ENCODE measurements at places on chromosomes 16 and 17. TPM values are rescaled to one million over a fixed set of nuclear protein-coding genes. Genes with fewer than 3 reads are reported as not detected.

DNA sequence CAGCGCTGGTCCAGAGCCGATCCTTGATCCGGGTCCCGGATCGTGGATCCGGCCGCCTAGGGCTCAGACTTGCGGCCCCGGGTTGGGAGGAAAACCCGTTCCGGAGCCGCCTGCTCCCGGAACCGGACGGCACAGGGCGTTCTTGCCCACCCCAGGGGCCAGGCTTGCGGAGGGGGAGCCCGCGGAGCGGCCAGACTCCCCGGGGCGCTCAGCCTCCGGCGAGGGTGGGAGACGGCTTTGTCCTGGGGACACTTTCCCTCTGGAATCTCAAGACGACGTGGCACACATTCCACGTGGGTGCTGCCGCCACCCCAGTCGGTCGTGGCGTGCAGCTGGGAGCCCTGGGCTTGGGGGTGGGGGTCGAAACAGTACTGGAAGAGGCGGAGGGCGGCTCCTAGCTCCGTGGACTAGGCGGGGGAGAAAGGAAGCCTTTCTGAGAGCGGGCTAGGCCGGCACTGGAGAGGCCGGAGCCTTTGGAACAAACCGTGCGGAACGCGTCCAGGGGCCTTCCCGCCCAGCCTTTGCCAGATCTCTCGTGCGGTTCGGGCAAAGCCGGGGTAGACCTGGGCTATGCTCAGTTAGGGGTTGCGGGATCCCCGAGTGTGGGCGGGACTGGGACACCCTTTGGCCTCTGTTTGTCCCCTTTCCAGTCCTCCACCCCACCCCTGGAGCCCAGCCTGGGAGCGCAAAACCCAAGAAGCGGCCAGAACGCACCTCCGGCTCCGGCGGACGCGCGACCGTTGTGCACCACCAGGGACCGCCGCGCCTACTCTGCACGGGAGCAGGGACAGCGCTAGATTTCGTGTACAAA is 26.5 kb downstream of the SREBF1 start:
- no peak for DNase-seq

DNA sequence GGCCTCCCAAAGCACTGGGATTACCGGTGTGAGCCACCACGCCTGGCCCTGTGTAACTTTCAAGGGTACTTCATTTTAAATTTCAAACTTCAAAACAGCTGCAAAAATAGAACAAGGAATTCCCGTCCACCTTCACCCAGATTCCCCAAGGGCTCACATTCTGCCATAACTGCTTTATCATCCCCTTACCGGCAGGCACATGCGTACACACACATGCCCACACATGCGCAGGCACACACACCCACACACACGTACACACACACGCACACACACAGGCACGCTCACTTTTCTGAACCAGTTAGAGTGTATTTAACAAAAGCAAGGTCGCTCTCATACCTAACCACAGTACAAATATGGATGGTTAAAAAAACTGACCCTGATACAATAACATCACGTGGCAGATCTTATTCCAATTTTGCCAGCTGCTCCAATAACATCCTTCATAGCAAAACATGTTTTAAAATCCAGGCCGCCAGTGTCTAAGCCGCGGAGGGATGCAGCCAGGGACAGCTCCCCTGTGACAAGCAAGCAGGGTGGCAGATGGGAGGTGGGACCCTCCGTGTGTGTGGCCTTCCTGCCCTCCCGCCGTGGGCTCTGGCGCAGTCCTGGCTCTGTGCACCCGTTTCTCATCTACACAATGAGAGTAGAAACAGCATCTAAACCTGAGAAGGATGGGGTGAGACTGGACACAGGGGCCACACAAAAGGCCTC is 23.1 kb downstream of the PDIA2 start:
- DNase-seq = no peak

DNA sequence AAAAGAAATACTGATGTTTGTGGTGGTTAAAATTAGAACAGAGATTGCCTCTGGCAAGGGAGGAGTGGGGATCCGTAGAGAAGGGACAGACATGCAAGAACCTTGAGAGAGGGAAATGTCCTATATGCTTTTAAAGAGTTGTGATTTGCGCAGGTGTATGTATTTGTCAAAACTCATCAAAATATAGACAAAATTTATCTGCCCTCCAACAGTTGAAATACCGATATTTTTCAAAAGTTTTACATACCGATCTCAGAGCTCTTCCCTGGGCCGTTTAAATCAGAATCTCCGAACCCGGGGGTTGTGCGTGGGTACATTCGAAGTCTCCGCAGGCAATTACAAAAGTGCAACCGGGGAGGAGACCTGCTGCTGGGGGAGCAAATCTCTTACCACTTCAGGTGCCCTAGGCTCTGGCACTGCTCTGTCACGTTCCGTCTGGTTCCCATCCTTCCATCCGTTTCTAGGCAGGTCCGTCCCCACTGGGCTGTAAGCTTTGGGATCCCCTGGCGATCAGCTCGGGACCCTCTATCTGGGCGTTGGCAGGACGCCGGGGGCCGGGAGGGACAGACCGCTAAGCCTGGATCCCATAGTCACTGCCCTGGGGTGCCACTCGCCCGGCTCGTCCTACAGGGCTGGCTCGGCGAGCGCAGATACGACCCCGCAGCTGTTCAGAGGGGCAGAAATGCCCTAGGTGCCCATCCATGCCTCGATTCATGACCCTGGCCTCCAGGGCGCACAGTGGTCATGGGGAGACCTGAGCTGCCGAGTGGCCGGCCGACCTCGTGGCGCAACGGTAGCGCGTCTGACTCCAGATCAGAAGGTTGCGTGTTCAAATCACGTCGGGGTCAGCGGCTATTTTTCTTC is 4.2 kb downstream of the BORCS6 start:
- DNase-seq = no peak

DNA sequence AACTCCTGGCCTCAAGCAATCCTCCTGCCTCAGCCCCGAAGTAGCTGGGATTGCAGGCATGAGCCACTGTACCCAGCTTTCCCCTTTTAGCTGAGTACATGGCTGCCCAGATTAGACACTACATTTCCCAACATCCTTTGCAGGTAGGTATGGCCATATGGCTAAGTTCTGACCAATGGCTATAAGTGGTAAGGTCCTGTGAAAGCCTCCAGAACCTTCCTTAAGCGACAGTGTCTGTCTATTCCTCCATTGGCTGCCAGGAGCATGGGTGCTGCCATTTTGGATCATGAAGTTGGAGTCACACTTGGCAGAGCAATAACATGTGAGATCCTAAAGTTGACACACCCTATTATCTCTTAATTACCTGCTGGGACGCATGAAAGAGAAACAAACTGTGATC is 24.4 kb upstream of the CRHR1 start:
- DNase-seq = no peak

DNA sequence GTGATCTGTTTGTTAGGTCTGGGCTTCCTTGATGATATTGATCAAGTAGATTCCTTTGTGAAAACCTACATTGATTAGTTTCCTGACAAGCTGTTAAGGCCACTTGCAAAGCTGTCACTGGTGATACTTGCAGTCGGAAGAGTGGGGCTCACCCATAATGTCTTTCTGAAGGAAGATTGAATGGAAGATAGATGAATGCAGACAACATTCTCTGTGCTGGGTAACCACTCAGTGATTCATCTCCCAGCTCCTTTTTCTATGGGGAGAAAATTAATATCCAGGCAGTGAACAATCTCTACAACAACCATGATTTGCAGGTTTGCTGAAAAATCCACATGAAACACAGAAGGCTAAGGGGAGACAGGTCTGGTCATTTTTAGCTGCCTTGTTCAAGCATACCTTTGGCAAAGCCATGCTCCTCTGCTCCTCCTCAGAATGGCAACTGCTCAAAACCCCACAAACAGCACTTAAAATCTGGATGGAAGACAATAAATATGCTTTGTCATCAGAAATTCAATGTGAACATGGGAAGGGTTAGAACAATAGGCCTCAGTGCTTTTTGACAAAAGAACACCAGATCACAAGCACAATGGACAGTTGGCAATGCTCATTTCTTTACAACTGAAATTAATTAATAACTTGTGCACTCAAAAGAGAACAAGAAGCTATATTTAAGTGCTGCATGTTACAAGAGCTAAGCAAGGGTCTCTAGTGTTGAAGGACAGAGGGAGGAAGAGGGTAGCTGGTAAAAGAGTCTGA is 495.4 kb downstream of the TOX3 start:
- DNase-seq = no peak

- DNase-seq = no peak
These were observed 1.4 kb downstream of the MPRIP start for GRCh38 chr17:17043461-17044271.

DNA sequence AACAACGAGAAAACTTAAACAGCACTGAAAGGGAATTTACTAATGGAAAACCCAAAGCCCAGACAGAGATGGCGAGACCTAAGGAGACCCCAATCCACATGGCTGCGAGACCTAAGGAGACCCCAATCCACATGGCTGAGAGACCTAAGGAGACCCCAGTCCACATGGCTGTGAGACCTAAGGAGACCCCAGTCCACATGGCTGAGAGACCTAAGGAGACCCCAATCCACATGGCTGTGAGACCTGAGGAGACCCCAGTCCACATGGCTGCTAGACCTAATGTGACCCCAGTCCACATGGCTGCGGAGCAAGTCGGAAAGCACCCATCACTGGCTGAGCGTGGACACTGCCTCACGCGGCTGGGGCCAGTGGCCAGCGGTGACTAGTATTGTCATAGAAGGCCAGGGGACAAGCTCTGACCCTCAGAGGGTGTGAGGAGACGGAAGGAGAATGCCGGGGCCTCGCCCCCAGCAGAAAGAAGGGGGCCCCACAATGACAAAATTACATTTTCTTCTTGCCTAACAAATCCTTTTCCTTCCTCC is 241.8 kb downstream of the C16orf95 start:
- DNase-seq = no peak

- DNase-seq = no peak
These were observed 7.2 kb upstream of the AGRP start for GRCh38 chr16:67490335-67491096.

- DNase-seq = no peak
These were observed 46.7 kb upstream of the PVALEF start for GRCh38 chr17:81118308-81119221.

GRCh38 chr16:85086347-85087291 is 25.7 kb downstream of the CIBAR2 start:
- DNase-seq = no peak

GRCh38 chr16:85401370-85401916 is 211.7 kb upstream of the GSE1 start:
- no peak for DNase-seq

- DNase-seq = no peak
These were observed 4.7 kb downstream of the NAGPA start for GRCh38 chr16:5028950-5029475.

GRCh38 chr16:72309001-72309400 is 137.0 kb upstream of the PMFBP1 start:
- no peak for DNase-seq

GRCh38 chr17:72812823-72813222 is 279.7 kb downstream of the SLC39A11 start:
- no peak for DNase-seq

- no peak for DNase-seq
These were observed 5.0 kb upstream of the MYL4 start for GRCh38 chr17:47203984-47204721.

- no peak for DNase-seq
These were observed 32.2 kb downstream of the TK2 start for GRCh38 chr16:66517586-66518263.

DNA sequence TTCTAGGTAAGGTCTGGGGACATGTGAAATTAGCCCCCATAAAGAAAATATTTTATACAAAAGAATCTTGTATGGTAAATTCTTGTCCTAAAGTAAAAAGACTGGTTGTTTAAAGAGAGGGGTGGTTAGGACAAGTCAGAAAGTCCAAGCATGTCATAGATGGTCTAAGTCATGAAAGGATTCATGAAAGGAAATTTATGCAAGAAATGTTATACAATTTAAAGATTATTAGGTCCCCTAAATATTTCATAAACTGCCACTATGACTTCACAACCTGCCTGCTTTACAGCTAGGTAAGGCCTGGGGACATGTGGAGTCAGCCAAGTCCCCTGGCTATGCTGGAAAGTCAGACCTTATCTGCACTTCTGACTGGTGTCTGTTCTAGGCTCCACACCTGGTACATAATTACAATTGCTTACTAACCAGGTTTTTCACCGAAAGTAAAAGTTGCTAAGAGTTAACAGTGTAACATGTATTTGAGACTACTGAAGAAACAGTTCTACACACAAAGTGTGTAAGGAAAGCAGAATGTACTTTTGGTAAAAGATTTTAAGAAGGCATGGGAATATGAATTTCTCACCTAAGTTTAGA is 17.0 kb downstream of the N4BP1 start:
- DNase-seq = no peak

DNA sequence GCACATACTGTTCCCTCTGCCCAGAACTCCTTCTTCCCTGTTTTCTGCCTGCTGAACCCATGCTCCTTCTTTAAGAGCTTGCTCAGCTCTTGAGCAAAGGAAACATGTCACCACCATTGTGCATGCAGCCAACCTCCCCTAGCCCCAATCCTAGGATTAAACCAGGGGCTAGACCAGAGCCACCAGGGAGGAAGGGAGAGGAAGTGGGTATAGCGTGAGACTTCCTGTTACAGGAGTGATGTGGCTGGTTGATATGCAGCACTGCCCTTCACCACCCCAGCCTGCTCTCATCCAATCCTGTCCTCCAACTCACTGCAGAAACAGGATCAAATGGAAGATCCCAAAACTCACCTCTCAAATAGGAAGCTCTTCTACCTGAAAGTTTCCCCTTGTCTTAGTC is 67.1 kb upstream of the CDH5 start:
- no peak for DNase-seq

GRCh38 chr17:42182927-42183734 is 2.1 kb downstream of the HCRT start:
- no peak for DNase-seq

- DNase-seq = no peak
These were observed 162.4 kb upstream of the FAM20A start for GRCh38 chr17:68763562-68763961.

GRCh38 chr17:76687298-76688164 is 23.2 kb downstream of the MXRA7 start:
- no peak for DNase-seq

- DNase-seq = no peak
These were observed 412 bp downstream of the EPN2 start for GRCh38 chr17:19237389-19238166.

DNA sequence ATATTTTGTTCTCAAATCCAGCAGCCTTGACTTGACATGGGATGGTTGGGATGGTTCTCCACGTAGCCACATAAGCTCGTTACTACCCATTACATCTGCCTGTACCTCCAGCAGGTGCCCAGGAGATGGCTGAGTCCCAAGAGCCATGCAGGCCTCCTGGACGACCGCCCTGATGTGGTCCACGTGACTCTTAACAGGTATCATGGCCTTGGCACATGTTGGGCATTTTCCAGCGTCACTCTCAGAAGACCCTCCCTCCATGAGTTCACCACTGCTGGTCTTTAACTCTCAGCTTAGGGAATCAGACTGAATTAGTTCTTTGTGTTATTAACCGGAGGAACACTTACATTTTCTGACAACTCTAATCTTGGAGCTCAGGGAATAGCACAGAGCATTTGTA is 161.5 kb downstream of the CDH13 start:
- no peak for DNase-seq

The HSD3B7 gene
- polyA plus RNA-seq = 20.3 TPM

The EXOSC6 gene
- 11.1 TPM for polyA plus RNA-seq

The TIMP2 gene
- 395 TPM for polyA plus RNA-seq

The HSD17B2 gene
- 83.2 TPM for polyA plus RNA-seq

The PPP1R27 gene
- not detected for polyA plus RNA-seq

The MAPT gene
- polyA plus RNA-seq = 21.1 TPM

The RNF222 gene
- polyA plus RNA-seq = not detected

The SRCIN1 gene
- polyA plus RNA-seq = 3.0 TPM

The WWP2 gene
- polyA plus RNA-seq = 20.4 TPM

The SGCA gene
- 89.1 TPM for polyA plus RNA-seq

The CD79B gene
- polyA plus RNA-seq = 7.2 TPM

The KRTAP4-6 gene
- not detected for polyA plus RNA-seq

The CCDC200 gene
- not detected for polyA plus RNA-seq

The TEKT1 gene
- polyA plus RNA-seq = not detected

The FBRS gene
- polyA plus RNA-seq = 52.3 TPM

The NT5M gene
- 5.9 TPM for polyA plus RNA-seq

The SMPD3 gene
- 0.18 TPM for polyA plus RNA-seq

Measured in urinary bladder (tissue), 4 donors.